Naive B cell (primary cell): ENCODE measurements at places on chromosomes 4 and X. TPM values are rescaled to one million over a fixed set of nuclear protein-coding genes. Genes with fewer than 3 reads are reported as not detected.

DNA sequence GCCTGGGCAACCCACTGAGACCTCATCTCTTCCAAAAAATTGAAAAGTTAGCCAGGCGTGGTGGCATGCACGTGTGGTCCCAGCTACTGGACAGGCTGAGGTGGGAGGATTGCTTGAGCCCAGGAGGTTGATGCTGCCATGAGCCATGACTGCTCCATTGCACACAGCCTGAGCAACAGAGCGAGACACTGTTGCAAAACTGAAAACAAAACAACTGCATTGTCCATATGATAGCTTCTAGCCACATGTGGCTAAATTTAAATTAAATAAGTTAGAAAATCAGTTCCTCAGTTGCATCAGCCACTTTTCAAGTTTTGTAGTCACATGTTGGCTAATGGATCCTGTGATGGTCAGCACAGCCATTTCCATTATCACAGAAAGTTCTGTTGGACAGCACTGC is 67.9 kb downstream of the GAB1 start:
- no peak for DNase-seq

DNA sequence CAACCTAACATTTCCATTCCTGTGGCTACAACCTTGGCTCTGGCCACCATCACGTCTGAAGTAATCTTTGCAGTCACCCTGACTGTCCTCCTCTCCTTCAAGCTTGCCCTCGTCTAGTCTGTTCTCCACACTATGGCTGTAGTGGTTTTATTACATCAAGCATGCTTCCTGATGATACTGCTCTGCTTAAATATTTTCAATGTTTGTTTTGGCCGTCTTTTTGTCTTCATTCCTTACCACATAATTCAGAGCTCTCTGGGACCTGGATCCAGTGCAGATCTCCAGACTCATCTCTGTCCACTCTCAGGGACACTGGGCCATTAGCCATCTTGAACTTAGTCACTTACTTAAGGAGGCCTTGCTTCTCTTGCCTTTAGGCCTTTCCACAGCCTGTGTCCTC is 27.7 kb upstream of the FREM3 start:
- no peak for DNase-seq

DNA sequence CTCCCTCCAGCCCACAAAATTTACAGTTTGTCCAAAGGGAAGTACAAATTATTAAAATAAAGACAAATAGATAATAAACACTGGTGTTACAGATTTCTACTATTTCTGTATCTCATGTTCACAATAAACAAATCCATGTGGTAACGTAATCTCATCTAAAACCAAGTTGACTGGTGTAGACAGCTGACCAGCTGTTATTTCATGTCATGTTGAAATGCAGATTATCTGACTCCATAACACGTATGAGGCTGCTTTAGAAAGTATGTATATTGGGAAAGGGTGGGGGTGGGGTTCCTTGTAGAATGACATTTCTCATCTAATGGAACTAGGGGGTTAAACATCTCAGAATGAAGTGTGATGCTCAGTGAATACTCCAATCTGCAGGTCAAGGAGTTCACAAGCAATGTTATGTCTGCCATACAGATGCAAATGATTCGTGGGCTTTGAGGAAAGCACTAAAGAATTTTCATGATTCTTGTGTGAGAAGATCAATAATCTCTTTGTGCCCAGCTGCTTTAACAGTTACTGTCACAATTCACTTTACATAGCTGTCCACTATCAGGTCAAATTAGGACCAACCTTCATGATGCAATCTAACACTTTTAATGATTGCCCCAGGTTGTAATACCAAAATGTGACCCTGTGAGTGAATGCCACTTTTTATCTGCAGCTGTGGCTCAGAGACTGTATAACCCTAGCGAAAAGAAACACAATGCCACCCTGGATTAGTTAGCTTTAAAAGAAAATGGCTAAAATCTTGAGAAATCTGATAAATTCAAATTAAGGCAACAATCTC is 114.0 kb downstream of the ENOX2 start:
- DNase-seq = no peak

DNA sequence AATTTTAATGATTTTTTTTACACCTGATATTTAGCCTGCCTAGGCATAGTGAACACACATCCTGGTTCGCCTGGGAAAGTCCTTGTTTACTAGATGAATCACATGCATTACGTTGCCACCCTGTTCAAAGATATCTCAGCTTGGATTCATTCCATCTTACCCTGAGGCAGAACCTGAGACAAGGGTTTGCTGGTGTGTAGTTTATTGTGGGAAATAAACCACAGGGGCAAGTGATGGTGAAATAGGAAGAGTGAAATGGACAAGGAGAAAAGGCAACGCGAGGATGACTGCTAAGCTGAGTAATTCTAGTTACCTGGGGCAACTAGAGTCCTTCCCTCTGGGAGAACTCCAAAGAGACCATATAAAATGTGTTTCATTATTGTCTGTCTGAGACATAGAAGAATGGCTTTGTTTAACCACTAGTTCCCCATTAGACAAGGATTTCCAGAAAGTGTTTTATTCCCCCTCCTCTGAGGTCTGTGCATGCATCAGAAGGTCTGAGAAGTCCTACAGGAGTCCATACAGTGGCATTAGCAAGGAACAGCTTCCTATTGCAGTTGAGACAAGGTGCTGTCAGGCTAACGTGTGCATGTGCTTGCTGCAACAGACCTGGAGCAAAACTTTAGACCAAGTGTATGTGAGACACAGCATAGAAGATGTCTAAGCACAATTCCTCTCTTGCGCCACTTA is 797.3 kb upstream of the FRG1 start:
- no peak for DNase-seq

DNA sequence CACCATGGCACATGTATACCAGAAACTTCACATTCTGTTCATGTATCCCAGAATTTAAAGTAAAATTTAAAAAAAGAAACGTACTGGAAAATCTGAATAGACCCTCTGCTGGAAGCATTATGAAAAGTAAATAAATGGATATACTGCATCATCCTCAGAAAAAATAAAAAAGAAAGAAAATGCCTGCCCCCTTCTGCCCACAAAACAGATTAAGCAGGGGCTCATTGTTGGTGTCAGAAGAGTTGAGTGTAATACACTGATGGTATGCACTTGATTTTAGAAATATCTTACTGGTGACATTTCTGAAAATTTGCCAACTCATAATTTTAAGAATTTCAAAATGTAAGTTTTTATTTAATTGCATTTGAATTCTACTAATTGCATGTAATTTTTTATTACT is 77.8 kb downstream of the LRP2BP start:
- DNase-seq = no peak

- no peak for DNase-seq
Observed at GRCh38 chrX:9493936-9494335, 29.1 kb downstream of the TBL1X start.

Gene HPSE
- polyA plus RNA-seq = 1.7 TPM

- no peak for DNase-seq
Observed at GRCh38 chrX:54397113-54397512, 39.3 kb upstream of the WNK3 start.

DNA sequence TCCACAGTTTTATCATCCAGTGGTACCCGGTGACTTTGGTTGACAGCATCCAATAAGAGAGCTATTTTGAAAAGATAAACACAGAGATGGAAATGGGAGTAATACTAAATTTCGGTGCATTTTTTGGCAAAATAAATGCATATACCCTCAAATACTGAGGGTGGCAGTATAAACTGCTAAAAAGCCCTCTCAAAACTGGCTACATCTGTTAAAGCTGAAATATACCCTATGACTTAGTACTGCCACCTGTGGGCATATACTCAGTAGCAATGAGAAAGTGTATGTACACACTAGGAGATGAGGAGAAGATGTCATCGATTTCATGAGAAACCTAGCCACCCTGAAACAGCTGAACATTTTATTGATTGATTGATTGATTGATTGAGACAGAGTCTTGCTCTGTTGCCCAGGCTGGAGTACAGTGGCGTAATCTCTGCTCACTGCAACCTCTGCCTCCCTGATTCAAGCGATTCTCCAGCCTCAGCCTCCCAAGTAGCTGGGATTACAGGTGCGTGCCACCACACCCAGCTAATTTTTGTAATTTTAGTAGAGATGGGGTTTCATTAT is 12.2 kb upstream of the TMEM128 start:
- peak; percentile 18 for DNase-seq

Gene C1GALT1C1
- polyA plus RNA-seq = 13.2 TPM

DNA sequence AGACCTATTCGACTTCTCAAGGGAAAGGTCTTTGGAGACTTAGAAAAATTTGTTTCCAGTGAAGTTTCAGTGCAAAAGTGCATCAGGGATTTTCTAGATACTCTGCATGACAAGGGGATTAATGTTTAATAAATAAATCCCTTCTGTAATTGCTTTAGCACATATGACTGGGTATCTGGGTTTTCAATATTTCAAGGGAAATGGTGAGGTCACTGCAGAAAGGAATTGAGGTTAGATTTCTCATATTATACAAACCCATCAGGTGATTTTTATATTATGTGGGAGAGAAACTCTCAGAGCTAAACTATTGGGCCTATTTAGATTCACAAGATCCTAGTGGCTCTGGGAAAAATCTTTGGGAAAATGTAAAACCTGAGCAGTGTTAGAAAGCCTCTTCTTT is 48.3 kb upstream of the SLC4A4 start:
- DNase-seq = no peak

- no peak for DNase-seq
Observed at GRCh38 chr4:60605646-60606354, 594.3 kb upstream of the ADGRL3 start.

GRCh38 chr4:18319431-18319830 is 297.9 kb upstream of the LCORL start:
- DNase-seq = no peak
